ENCODE measurements at places on chromosomes 4 and X.

GRCh38 chrX:78315745-78316144, 11.7 kb downstream of the CYSLTR1 start:
- no peak for DNase-seq

DNA sequence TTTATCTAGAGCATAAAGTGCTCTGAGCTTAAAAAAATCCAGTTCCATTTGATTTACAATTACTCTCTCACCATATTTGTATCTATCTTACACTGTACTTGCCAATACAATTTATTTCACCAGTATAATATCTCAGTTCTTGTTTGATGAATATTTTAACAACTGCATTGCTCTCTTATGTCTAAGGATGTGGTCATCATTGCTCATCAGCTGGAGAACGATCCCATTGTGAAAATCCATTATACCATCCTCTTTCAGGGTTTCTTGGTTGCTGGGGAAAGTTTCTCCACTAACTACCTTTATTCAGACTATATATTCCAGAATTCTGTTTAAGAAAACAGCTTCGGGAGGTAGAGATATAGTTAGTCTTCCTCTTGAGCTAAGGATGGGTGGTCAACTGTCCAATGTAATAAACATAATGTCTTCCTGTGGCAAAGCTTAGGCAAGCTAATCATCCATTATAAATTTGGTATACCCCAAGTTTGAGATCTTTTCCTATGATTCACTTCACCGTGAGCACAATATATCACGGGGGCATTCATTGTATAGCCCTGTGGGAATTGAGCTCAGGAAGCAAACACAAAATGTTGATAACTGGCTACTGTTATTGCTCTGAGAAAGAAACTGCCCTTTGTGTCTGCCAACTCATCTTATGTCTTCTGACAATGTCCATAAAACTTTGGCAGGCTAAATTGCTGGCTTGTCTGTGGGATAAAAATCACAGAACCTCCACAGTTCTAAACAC, 2361.9 kb downstream of the ARAP2 start:
- no peak for DNase-seq

DNA sequence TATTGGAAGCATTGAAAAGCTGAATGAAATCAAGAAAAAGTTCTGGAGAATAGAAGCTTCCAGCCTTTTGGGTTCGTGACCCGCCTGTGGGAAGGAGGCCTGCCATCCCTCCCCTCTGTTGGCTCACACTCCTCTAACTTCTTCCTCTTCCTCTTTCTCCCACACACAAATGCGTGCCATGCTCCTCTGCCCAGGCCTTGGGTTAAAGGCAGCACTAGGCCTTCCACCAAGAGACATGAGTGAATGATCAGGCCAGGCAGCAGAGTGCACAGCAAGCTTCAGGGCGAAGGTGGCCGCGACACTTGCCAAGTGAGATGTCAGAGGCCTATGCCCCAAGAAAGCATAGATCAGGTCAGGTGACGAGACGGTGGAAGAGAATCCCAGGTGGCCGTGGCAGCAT, 38.4 kb downstream of the FAM193A start:
- DNase-seq, result no peak

- no peak for DNase-seq
Observed at GRCh38 chr4:12359420-12359819, 930.7 kb upstream of the HS3ST1 start.

GRCh38 chr4:101292901-101293300, 54.4 kb downstream of the PPP3CA start:
- DNase-seq, result no peak

GRCh38 chr4:17280261-17281018, 231.4 kb downstream of the QDPR start:
- no peak for DNase-seq

DNA sequence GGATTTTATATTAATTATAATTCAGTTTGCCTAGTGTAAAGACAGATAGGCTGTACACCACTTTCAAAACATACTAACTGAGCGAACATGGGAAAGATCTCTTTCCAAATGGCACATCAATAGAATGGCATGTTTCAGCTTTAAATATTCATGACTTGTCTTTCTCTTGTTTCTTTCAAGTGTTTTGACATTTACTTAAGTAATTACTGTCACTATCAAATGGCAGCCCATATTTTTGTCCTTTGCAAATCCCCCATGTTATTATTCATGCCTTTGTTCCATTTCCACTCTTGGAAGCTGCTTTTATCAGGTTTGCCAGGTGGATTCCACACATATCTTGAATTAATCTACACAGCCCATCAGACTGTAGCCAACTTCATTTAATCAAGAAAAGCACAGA, 89.2 kb upstream of the GLRA2 start:
- DNase-seq, result no peak

DNA sequence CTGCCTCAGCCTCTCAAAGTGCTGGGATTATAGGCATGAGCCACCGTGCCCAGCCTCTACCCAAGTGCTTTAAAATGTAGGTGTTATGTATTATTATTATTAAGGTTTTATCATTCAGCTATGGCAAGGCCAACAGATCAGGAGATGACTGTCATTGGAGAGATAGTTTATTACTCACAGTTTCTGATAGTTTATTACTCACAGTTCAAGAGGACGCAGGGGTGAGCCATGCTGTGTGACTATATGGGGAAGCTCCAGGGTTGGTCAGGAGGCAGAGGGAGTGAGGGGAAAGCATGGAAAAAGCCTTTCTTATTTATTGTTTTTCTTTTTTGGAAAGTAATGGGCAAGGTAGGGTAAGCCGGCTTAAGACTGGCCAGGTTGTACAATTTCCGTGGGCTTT, 25.4 kb upstream of the ARSD start:
- no peak for DNase-seq

- DNase-seq, result no peak
Observed at GRCh38 chr4:59195839-59196238, 2004.3 kb upstream of the ADGRL3 start.

GRCh38 chrX:68045008-68045577, 388.2 kb downstream of the OPHN1 start:
- no peak for DNase-seq

All from AG08395 (cell line).